ENCODE measurements at places on chromosomes 3 and 15.

GRCh38 chr3:41000471-41000870, 198.8 kb upstream of the CTNNB1 start:
- no peak for DNase-seq

GRCh38 chr3:193040836-193041672, 123.4 kb upstream of the MB21D2 start:
- DNase-seq: no peak

DNA sequence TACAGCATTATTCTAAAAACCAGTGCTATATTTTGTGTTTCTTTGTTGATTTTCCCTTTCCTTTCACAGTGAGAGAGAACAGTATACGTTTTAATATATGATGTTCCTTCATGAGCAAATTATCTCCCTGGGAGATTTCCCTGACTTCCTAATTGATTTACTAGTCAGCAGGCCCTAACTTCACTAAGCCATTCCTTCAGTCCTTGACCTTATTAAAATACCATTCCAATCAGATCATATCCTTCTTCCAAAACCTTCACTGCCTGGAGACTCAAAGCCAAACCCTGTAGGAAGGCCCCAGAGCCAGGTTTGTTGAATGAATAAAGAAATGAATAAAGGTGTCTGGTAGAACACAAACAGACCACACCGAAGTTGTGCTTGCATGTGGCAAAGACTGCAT, 43.8 kb upstream of the ARHGEF3 start:
- no peak for DNase-seq

DNA sequence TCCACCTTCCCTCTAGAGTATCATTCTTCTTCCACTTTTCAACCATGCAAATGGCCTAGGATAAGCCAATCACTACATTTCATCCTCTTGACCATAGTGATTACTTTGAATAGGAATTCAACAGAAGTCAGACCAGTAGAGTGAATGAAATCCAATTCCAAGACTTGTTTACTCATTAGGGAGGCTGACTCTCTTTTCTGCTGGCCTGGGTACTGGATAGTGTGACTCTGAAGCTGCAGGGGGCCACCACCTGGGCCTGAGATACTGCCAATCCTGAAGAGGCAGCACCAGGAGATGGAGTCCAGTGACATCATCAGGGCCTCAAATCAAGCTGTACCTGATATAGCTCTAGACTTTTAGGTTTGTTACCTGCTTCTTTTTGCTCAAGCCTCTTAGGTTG, 7.0 kb upstream of the FSTL1 start:
- no peak for DNase-seq

DNA sequence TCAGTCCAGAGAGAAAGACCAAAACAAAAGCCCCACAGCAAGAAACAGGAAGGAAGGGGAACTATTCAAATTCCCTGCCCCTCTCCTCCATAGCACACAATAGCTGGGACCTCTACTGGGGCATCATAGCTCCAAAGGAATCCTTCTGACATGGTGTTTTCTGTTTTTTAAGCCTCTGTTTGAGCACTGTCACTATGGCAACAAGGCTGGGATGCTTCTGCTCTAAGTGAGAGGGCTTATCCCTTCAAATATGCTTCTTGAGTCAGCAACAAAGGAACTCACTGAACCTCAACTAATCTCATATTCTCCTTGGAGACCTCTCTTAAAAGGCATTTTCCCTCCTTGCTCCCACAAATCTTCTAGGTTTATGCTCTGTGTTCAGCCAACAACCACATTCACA, 40.5 kb downstream of the MYLK start:
- DNase-seq: no peak

DNA sequence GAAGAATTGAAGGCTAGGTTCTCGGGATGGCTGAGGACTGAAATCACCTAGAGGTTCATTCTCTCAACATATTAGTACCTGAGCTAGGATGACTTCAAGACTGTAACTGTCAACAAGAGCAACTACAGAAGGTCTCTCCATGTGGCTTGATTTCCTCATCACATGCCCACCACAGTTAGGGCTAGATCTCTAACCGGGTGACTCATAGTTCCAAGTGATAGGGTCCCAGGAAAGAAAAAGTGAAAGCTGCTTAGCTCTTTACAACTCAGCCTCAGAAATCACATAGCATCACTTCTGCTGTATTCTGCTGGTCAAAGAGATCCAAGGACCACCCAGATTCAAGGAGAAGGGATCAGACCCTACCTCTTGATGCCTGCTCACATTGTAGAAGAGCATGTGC, 165.4 kb upstream of the AGTR1 start:
- DNase-seq: no peak

GRCh38 chr15:89976246-89976600, 24.9 kb upstream of the ZNF710 start:
- DNase-seq: no peak

GRCh38 chr15:68552773-68553172, 26.0 kb upstream of the CORO2B start:
- no peak for DNase-seq

GRCh38 chr3:57060089-57060821, at the start of gene SPATA12:
TSS of gene SPATA12 (plus strand) at chr3:57060664. CDS start at chr3:57073695, 13,031 bp downstream.
- no peak for DNase-seq

DNA sequence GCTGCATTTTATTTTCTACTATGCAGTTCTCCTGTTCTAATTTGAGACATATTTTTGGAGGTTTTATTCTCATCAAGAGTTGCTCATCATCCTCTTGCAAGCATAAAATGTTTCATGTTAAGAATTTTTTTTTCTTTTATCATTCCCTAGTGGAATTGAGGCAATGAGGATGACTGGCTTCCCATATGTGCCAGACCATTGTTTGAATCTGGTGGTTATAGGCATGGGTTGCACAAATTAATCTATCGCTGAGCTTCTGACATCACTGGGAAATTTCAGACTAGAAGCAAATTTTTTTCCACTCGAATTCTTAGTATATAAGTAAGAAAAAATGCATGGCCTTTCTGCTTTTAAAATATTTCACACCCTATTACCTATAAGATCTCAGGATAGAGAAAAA, 279.1 kb upstream of the PLSCR5 start:
- DNase-seq: no peak

DNA sequence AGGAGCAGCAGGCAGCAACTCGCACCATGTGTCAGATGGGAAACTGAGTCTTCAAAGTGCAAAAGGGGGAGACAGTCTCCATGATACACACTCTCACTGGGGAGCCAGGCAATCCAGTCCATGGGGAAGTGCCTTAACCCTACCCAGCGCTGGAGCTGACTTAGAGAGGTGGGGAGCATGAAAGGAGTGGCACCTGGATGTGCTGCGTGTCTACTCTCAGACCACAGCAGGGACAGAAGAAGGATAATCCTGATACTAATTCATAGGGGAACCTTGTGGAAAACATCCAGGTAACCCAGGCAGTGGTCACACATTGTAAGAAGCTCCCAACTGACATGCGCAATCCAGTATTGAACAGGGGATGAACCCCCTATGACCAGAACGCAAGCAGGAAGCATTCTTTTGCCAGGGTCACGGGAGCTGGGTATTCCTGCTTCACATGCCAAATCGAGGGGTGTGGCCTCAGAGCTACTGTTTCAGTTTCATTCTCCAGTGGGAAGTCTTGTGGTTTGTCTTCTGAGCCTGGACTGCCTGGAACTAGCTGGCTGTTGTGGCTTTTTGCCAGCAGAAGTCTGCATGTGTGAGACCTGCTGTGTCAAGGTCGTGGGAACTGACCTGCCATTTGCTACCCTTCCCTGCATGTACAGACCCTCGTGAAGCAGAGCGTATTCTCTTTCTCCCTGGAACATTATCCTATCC, 367.6 kb upstream of the NDN start:
- no peak for DNase-seq

GRCh38 chr15:42721016-42721415, 15.9 kb downstream of the CDAN1 start:
- no peak for DNase-seq

GRCh38 chr3:154121701-154122551, 736 bp downstream of the ARHGEF26 start:
- DNase-seq: no peak

Data from activated CD4-positive, CD25-positive, alpha-beta regulatory T cell treated with anti-CD3 and anti-CD28 coated beads, Interleukin-2, amount 50 U/mL, for 16 hours (primary cell).